H54 (cell line): ENCODE measurements at places on chromosomes 5 and 9.
A peak's percentile ranks its signal among the peaks of the same experiment; 100 is the strongest.

GRCh38 chr5:95124731-95125130, 160.2 kb downstream of the MCTP1 start:
- no peak for DNase-seq

DNA sequence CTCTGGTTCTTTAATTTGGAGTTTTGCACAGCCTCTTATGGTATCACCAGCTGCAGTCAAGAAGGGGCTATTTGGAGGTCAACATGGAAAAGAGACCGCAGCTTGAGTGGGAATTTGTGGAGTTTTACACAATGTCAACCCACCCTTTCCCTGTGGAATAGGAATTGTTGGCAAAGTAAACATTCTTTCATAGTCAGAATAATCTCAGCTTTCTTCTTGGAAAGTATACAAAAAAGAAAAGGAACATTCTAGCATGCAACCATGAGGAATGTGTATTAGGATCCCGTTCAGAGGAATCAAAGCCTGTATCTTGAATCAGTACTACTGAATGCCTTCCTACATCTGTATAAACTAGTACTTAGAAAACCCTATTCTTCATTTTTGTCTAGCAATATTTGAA, 107.6 kb downstream of the LURAP1L start:
- no peak for DNase-seq

GRCh38 chr9:79104951-79105350, 466.8 kb upstream of the TLE4 start:
- DNase-seq, result no peak

- DNase-seq, result no peak
Observed at GRCh38 chr5:179620703-179621350, 2.6 kb downstream of the HNRNPH1 start.

DNA sequence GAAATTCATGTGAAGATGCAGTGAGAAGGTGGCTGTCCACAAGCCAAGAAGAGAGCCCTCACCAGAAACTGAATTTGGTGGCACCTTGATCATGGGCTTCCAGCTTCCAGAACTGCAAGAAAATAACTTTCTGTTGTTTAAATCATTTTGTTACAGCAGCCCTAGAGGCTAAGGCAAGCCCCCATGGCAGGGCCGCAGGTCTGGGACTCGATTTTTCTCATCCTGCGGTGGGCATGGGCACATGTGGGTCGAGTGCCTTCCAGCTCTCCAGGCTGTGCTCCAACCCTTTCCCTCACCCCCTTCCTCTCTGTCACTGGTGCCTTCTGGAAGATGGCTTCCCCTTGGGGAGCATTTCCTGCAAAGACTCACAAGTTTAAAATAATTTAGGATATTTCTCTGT, 40.7 kb downstream of the AHRR start:
- DNase-seq, result no peak

DNA sequence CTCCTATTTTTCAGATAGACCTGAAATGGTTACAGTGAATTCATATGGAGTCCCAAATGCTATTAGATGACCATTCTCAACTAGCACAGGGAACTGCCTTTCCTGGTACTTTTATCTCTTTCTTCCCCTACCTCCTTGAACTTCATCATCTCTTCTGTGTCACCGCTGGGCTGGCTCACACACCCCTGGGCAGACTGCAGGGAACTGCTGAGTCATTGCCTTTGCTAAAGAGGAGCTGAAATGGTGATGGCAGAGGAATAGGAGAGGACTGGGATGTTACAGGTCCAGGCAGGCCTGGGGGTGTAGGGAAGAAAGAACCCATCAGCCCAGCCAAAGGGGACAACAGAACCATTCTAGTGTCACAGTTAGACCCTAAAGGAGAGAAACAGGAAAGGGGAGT, 322.3 kb downstream of the ASTN2 start:
- peak; percentile 38 for DNase-seq

DNA sequence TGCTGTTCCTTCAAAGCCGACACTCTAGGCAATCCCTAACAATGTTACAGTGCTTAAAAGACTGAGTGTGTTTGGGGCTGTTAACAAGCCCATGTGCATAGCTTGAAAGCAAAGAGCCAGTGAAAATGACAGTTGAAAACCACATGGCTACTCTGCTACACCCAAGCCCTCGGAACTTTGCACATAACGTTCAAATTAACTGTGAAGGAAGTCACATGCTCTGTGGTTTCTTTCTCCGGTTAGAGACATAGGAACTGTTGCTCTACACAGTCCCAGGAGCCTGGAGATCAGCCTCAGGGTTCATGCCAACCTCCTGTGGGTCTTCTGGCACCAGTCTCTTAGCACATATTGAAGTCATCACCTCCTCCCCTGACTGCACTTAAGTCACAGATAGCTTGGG, 51.1 kb downstream of the C9orf152 start:
- DNase-seq, result no peak

- no peak for DNase-seq
Observed at GRCh38 chr5:156515803-156516360, 188.9 kb downstream of the SGCD start.

DNA sequence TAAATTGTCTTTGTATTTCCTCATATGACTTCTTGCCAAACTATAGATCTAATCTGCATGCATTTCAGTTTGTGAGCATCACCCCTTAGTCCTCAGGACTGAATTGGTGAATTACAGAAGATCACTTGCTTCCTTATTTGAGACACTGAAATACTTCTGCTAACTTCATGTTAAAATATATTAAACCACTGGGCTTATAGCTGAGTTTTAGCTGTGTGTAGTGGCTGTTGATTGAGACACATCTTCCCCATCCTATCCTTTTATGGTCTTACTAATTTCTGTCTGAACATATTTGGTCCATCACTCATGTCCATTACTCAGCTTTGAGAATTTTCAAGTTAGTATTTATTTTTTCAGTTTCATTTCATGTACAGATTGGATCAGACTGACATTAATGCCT, 295.9 kb downstream of the PSAT1 start:
- no peak for DNase-seq

DNA sequence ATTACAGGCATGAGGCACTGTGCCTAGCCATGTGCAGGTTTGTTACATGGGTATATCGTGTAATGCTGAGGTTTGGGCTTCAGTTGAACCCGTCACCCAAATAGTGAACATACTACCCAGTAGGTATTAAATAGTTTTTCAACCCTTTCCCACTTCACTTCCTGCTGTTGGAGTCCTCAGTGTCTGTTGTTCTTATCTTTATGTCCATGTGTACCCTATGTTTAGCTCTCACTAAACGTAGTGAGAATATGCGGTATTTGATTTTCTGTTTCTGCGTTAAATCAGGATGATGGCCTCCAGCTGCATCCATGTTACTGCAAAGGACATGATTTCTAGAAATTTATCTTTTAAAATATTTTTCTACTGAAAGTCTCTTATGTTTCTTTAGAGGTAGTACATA, 17.8 kb downstream of the MTREX start:
- no peak for DNase-seq

GRCh38 chr9:16207161-16207560, 654.3 kb downstream of the CCDC171 start:
- no peak for DNase-seq

GRCh38 chr5:53246042-53246836, 136.7 kb upstream of the MOCS2 start:
- no peak for DNase-seq

- no peak for DNase-seq
Observed at GRCh38 chr5:111551161-111551560, 38.8 kb upstream of the STARD4 start.

DNA sequence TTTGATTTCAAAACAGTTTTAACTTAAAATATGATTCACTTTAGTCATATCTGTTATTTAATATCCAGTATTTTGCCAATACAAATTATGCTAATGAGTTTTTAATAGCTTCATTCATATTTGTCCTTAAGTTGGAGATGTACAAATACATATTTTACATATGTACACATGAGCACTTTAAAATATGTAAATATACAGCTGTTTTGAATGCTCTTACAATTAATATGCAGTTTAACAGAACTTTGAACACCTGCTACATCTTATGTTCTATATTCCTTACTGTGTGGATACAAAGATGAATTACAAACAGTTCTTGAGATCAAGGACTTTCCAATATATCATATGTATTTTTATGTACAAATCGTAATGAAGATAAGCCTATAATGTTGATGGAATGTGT, 74.0 kb downstream of the CHSY3 start:
- DNase-seq, result no peak

DNA sequence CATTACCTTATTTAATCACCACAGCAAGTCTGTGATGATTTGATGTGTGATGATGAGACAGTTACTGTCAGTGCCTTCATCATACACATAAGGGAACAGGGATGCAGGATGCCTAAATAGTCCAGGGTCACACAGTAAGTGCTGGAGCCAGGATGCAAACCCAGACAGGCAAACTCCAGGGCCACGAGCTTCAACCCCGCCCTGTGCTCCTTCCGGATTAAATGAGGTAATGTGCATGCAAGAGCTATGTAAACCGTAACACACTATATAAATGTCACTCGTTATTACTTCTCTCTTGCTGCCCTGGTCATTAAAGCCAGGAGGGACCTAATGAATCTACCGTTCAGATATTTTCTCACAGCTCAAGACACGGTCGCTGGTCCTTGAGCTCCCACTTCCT, 12.8 kb downstream of the SMIM23 start:
- no peak for DNase-seq

- DNase-seq, result no peak
Observed at GRCh38 chr5:66710557-66711088, 114.4 kb downstream of the MAST4 start.
